IMR-90 (cell line): ENCODE measurements at places on chromosomes 5 and 9. TPM values are rescaled to one million over a fixed set of nuclear protein-coding genes. Genes with fewer than 3 reads are reported as not detected.

DNA sequence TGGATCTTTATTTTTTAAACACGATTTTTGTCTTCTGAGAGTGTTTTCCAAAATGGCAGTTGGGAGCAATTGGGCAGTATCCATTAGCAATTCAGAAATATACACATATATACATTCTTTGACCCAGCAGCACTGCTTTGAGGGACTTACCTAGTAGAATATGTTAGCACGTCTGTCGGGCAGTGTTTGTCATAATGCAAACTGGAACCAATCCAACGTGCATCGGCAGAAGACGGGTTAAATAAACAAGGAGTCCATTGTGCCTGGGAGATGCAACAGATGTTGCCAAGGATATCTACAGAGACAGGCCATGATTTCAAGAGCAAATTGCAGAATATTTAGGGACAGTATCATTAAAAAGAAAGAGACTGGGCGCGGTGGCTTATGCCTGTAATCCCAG lies 107.0 kb downstream of the COL5A1 start:
- DNase-seq = peak; percentile 34

DNA sequence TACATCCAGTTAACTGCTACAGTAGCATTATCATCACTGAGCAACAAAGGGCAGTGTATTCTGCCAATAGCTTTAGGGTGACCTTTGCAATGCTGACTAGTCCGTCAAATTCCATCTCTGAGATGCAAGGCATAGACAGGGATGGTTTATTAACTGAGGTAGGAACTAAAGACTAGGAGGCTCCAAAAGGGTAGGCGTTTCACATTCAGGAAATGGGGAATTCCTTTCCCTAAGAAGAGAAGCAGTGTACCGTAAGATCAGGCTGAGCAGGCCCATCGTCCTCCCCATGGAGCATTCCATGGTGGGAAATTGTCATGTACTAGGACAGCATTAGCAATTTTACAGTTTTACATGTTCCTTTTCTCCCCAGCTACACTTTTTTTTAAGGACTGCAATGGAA lies 157.7 kb downstream of the BNC2 start:
- no peak for DNase-seq

- DNase-seq = no peak
These were observed 3.7 kb downstream of the MYO10 start for GRCh38 chr5:16932401-16932800.

TSSK1B gene
- total RNA-seq = under 0.01 and 0.18 TPM in 2 replicates

- DNase-seq = no peak
These were observed 29.2 kb upstream of the SYK start for GRCh38 chr9:90772386-90772785.

GRCh38 chr9:110440172-110440571 lies 102.5 kb upstream of the TXNDC8 start:
- peak; percentile 96 for DNase-seq

DNA sequence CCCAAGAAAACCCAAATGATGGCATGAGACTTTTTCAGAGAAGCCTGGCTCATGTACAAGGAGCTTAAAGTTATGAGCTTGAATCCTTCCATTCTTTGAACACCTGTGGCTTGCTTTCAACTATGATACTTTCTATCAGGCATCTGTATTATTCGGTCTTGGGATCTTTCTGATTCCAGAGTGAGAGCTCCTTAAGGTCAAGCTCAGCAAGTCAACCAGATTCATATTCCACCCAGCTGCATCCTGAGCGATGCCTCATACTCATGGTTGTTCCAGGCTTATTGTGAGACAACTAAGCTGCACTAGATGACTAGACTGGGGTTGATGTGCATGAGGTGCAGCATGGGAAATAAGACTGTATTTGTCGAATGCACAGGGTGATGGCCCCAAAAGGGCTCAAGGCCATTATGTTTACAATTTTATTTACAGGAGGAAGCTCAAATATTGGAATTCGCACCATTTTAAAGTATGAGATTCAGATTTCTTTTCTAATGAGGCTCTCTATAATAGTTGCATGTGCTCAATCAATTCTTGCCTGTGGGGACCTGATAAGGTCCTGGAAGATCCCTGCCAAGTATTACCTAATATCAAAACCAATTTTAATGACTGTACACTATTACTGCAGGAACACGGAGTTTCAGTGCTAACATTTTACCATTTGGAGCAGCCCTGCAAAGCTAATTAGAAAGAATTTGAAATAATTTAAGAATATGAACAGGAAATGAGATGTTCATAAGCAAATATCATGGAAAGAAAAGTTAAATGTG lies 453.8 kb downstream of the SEMA5A start:
- DNase-seq = peak; percentile 21

CLIC3 gene
- 0.18 and 0.28 TPM in 2 replicates for total RNA-seq

MARCOL gene
- total RNA-seq = not detected in 2 replicates

- DNase-seq = peak; percentile 83
These were observed 48.6 kb downstream of the UGCG start for GRCh38 chr9:111945216-111945615.

DNA sequence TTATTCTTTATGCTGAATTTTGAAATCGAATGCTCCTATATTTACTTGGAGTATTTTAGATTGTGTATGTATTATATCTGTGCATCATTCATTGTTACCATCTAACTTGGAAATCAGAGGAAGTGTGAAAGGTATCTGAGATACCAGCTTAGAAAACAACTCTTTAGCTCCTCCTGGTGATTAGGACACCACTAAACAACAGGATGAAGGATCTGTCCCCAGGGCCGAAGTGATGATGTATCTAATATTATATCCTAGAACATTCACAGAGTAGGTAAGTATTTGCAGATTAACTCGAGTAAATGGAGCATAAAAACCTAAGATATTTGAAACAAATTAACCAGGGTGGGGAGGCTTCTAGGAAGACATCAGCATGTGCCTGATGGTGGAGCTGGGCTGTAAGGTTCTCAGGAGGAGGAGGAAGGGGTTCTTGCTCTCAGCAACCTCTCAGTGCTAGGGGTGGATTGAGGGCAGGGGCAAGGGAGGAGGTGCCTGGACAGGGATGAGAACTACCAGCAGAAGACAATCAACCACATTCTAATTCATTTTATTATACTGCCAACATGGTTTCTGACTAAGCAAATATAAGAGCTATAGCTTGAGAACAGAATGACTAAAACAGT lies 2.6 kb upstream of the NFIL3 start:
- peak; percentile 55 for DNase-seq

- no peak for DNase-seq
These were observed 341.5 kb upstream of the ST8SIA4 start for GRCh38 chr5:101244621-101245020.

DNA sequence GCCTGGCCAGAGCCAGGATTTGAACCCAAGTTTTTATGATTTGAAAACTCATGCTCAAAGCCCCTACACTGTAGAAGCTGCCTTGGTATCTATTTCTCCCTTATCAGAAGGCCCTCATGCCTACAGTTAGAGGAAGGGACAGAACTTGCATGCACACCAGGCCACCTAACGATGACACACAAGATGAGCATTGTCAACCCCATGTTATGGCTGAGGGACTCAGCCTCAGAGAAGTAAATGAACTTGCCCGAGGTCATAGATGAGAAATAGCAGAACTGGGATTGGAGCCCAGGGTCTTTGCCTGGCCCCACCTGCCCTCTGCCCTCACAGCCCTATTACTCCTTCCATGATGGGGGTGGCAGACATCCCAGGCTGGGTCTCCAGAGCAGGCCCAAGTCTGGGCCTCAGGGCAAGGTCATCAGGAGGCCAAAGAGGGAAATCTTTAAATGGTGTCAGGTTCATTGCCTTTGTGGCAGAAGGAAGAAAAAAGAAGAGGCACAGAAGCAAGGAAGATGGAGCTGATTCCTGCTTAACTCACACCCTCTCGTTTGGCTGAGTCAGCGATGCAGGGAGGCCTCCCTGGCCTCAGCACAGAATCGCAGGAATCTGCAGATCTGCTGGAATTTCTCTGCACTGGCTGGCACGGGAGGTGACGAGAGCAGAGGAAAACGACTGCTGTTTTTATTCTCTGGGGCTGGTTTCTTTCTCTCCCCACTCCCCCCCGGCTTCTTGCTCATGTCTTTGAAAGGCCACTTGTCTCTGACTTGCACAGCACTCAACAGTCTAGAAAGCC lies 20.6 kb upstream of the CRB2 start:
- peak; percentile 63 for DNase-seq

DNA sequence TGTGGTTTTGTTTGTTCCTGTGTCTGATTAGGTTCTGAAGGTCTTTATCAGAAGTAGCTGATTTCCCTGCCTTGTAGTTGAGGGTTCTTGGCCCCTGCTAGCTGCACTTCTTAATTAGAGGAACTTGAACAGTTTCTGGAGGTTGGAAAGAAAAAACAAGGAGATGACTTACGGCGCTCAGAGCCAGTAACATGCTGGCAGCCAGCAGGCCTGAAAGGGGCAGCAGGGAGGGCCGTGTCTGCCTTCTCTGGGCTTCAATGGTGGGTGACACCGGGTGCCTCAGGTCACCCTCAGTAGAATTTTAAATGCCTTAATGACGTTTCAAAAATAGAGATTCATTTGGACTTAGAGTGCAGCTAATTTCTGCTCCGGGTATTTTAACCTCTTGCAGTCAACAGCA lies 15.8 kb downstream of the UBE2QL1 start:
- DNase-seq = no peak
